ENCODE measurements at places on chromosomes 3 and 15. TPM values are rescaled to one million over a fixed set of nuclear protein-coding genes. Genes with fewer than 3 reads are reported as not detected.

NGRN gene
- 119 TPM for polyA plus RNA-seq

UROC1 gene
- 0.01 TPM for polyA plus RNA-seq

TM4SF18 gene
- 6.0 TPM for polyA plus RNA-seq

SLC7A14 gene
- polyA plus RNA-seq, result not detected

RBP2 gene
- polyA plus RNA-seq, result not detected

GREM1 gene
- polyA plus RNA-seq, result 0.03 TPM

PIGZ gene
- 2.2 TPM for polyA plus RNA-seq

MYRIP gene
- 0.52 TPM for polyA plus RNA-seq

ADAMTS17 gene
- 0.95 TPM for polyA plus RNA-seq

PPM1L gene
- polyA plus RNA-seq, result 4.4 TPM

SLMAP gene
- 65.8 TPM for polyA plus RNA-seq

COL6A5 gene
- polyA plus RNA-seq, result not detected

CHL1 gene
- 2.3 TPM for polyA plus RNA-seq

AP3B2 gene
- polyA plus RNA-seq, result 0.16 TPM

COMMD2 gene
- polyA plus RNA-seq, result 10.8 TPM

Data from heart right ventricle (tissue), 16 donors.